ENCODE measurements at places on chromosomes 4 and X. TPM values are rescaled to one million over a fixed set of nuclear protein-coding genes. Genes with fewer than 3 reads are reported as not detected.

DNA sequence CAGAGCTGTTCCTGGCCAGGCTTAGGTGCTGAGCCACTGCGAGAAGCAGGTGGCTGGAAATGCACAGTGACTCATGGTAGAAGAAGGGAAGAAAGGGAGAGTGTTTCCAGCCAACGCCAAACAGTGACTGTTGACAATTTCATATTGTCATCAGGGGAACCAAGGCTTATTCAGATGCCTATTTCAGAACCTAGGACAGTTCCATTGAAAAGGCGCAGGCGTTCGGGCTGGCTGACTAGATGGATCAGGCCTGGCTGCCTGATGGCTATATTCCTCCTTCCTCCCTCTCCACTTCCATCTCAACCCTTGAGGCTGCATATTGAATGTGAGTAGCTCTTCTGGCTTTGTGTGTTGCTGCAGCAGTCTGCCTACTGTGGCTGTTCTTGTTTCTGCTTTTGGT lies 73.0 kb upstream of the FRMPD4 start:
- no peak for DNase-seq

GRCh38 chr4:30756553-30756952 lies 36.4 kb downstream of the PCDH7 start:
- no peak for DNase-seq

DNA sequence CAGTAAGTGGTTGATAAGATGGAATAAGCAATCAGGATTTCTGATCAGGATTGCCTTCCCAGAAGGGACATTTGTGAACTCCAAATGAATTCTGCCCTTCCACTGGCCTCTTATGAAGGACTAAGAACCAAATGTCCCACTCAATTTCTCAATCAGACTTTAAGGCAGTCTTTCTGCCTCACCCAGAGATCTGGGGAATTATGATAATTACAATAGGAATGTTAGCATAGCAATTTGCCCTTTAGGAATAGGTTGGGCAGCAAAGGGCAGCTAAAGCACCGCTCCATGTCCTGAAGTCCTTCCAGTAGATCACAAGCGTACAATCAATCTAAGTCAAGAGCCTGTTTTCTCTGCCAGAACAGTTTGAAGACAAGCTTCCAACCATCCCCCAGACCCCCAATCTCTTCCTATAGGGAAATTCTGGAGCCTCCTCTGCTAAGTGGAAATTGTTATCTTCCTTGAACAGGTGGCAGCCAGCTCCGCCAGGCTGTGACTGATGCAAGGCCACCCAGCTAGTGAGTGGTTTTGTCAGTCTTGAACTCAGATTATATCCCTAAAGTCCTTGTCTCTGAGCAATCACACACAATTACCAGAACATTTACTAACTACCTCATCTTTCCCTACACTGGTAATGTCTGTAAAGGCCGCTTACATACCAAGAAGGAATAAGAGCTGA lies 18.6 kb downstream of the NKX3-2 start:
- no peak for DNase-seq

- peak; percentile 23 for DNase-seq
Observed at GRCh38 chrX:30577362-30577991, at the start of gene TASL. TASL (minus strand) TSS chrX:30577766; CDS start chrX:30560355, 17,411 bp downstream.

DNA sequence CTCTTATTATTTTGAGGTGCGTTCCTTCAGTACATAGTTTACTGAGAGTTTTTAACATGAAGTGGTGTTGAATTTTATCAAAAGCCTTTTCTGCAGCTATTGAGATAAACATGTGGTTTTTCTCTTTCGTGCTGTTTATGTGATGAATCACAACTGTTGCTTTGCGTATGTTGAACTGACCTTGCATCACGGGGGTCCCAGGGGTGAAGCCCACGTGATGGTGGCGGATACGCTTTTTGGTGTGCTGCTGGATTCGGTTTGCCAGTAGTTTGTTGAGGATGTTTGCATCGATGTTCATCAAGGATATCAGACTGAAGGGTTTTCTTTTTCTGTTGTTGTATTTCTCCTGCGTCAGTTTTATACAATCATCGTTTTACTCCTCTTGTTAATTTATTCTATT lies 4.6 kb upstream of the H2BW1 start:
- no peak for DNase-seq

GRCh38 chr4:83606460-83606859 lies 70.6 kb downstream of the GPAT3 start:
- DNase-seq, result no peak

The TBL1X gene
- total RNA-seq, result 3.4 TPM

The MAGEB18 gene
- not detected for total RNA-seq

The CLDN34 gene
- 0.82 TPM for total RNA-seq

Data from transverse colon (tissue), 4 donors.